ENCODE measurements at places on chromosomes 5 and 9.

DNA sequence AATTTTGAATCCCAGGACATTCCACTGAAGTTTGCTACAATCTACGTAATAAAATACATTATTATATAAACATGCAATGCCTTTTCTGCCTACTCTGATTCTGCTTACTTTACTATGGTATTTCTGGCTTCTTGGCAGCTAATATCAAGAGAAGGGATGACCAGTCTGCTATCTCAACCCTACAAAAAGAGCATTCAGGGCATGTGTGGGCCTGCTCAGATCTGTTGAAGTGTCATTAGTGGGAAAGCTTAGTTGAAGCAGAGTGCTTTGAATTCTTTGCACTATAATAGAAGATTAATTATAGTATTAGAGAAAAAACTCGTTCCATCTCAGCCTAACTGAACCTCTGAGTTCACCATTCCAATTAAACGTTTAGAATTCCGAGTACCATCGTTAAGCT is 339.5 kb upstream of the ISL1 start:
- no peak overlapping the region for H3K27ac ChIP-seq
- H3K27me3 ChIP-seq, result no peaks in the 10 kb centered on the region
- H3K36me3 ChIP-seq, result no peaks in the 10 kb centered on the region

GRCh38 chr9:32069169-32069813 is 315.2 kb upstream of the ACO1 start:
- no peaks in the 10 kb centered on the region for H3K4me1 ChIP-seq
- DNase-seq, result no peak
- H3K36me3 ChIP-seq, result no peaks in the 10 kb centered on the region
- H3K4me3 ChIP-seq, result no peak overlapping the region

DNA sequence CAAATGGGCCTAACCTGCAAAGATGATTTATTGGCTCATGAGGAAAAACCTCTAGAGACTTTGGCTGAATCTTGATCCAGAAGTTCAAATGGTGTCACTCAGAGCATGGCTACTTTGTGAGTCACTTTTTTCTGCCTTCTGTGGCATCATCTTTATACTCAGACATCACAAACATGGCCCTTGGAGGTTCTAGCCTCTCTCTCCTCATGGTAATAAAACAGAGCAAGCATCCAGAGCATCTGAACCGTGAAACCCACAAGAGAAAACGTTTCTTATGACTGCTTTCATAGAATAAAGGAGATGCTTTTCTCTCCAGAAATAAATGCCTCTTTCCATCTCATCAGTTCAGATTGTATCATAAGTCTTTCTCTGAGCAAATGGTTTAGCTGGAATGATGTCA is 780.3 kb downstream of the KCTD16 start:
- no peak overlapping the region for H3K4me3 ChIP-seq
- H3K27ac ChIP-seq, result no peak overlapping the region
- no peaks in the 10 kb centered on the region for H3K4me1 ChIP-seq
- no peaks in the 10 kb centered on the region for H3K36me3 ChIP-seq

- peak; percentile 91 for DNase-seq
- peaks cover 3% of the 10 kb centered on the region for H3K4me1 ChIP-seq
- H3K4me3 ChIP-seq, result no peak overlapping the region
- no peaks in the 10 kb centered on the region for H3K36me3 ChIP-seq
- peak overlapping the region; percentile 43 for H3K27ac ChIP-seq
These were observed 26.6 kb downstream of the PTPDC1 start for GRCh38 chr9:94110821-94111252.

DNA sequence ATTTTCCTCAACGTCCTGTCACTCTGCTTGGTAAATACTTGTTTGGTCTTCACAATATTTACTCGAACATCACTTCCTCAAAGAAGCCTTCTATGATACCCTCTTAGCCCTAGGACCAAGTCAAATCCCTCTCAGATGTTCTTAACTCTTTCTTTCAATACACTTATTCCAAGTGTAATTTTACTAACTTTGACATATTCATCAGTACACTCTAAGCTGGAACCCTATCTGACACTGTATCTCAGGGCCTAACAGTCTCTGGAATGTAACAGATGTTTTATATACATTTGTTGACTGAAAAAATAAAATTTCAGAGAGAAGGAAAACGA is 19.6 kb downstream of the SIL1 start:
- no peak for DNase-seq
- no peaks in the 10 kb centered on the region for H3K27me3 ChIP-seq
- H3K4me3 ChIP-seq, result no peak overlapping the region

- DNase-seq, result no peak
- H3K27me3 ChIP-seq, result no peaks in the 10 kb centered on the region
These were observed 172.8 kb upstream of the PLCXD3 start for GRCh38 chr5:41683181-41683580.

GRCh38 chr5:128213340-128213739 is 129.8 kb downstream of the SLC12A2 start:
- DNase-seq, result peak; percentile 77
- H3K36me3 ChIP-seq, result no peaks in the 10 kb centered on the region
- no peak overlapping the region for H3K4me3 ChIP-seq

DNA sequence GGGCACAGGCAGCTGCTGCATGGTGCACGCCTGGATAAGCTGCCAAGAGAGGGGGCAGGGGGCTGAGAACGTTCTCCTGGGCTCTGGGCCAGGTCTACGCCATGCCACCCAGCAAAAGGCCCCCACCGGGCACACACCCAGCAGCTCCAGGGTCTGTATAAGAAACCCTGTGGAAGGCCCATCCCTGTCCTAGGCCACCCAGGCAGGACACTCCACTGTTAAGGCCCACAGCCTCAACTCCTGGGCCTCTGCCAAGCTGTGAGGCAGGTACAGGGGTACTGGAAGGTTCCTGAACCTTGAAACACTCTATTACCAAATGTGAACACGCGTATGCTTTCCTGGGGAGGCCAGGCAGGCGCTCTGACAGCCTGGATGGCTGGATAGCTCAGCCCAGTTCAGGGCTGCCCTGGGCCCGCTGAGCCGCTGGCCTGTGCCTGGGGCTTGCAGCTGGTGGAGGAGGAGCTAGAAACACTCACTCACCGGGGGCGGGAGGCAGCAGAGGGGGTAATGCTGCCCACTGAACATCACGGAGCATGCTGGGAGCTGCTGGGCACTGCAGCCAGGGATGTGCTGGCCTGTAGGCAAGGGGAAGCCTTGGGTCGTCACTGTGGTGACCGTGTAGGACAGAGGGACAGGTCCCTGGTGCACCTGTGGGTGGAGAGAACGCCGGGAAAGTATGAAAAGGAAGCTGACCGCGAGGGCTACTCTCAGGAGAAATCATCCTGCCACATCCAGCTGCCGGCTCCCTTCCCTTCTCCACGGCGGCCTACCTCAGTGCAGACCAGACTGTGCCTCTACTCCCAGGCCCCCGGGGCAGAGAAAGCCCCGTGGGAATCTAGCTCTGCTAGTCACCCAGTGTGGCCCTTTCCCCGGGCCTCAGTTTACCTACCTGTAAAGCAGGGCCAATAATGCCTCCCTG is 6.0 kb downstream of the RNF44 start:
- no peaks in the 10 kb centered on the region for H3K27me3 ChIP-seq
- DNase-seq, result peak; percentile 74
- H3K4me3 ChIP-seq, result no peak overlapping the region
- H3K27ac ChIP-seq, result peak overlapping the region; percentile 31

- no peak overlapping the region for H3K27ac ChIP-seq
- no peak for DNase-seq
- no peaks in the 10 kb centered on the region for H3K27me3 ChIP-seq
- no peaks in the 10 kb centered on the region for H3K36me3 ChIP-seq
- H3K4me3 ChIP-seq, result no peak overlapping the region
These were observed 41.1 kb upstream of the GNAQ start for GRCh38 chr9:78072586-78073199.

GRCh38 chr5:119597728-119598298 is 31.5 kb upstream of the FAM170A start:
- no peaks in the 10 kb centered on the region for H3K4me1 ChIP-seq
- no peaks in the 10 kb centered on the region for H3K36me3 ChIP-seq
- H3K4me3 ChIP-seq, result no peak overlapping the region
- DNase-seq, result no peak
- no peaks in the 10 kb centered on the region for H3K27me3 ChIP-seq

GRCh38 chr9:116087751-116088194 is 65.8 kb upstream of the PAPPA start:
- H3K36me3 ChIP-seq, result no peaks in the 10 kb centered on the region
- no peak overlapping the region for H3K4me3 ChIP-seq
- no peaks in the 10 kb centered on the region for H3K27me3 ChIP-seq
- peak; percentile 85 for DNase-seq
- H3K4me1 ChIP-seq, result peaks cover 4% of the 10 kb centered on the region

GRCh38 chr5:172453986-172454357 is 353 bp downstream of the SH3PXD2B start:
- no peak for DNase-seq
- H3K4me3 ChIP-seq, result peak overlapping the region; percentile 98
- H3K4me1 ChIP-seq, result peaks cover 24% of the 10 kb centered on the region
- peak overlapping the region; percentile 98 for H3K27ac ChIP-seq
- no peaks in the 10 kb centered on the region for H3K27me3 ChIP-seq

GRCh38 chr5:159050316-159051143 is 49.2 kb downstream of the EBF1 start:
- H3K4me3 ChIP-seq, result no peak overlapping the region
- H3K27me3 ChIP-seq, result no peaks in the 10 kb centered on the region
- no peaks in the 10 kb centered on the region for H3K36me3 ChIP-seq
- H3K27ac ChIP-seq, result peak overlapping the region; percentile 2
- DNase-seq, result peak; percentile 32
- peaks cover 4% of the 10 kb centered on the region for H3K4me1 ChIP-seq

All from IMR-90 (cell line).